CD4-positive, alpha-beta memory T cell (primary cell): ENCODE measurements at places on chromosomes 13 and 19. TPM values are rescaled to one million over a fixed set of nuclear protein-coding genes. Genes with fewer than 3 reads are reported as not detected.

The PLK5 gene
- not detected for total RNA-seq

The LIM2 gene
- total RNA-seq: not detected

The CACNG6 gene
- total RNA-seq: not detected

The ACP7 gene
- 0.14 TPM for total RNA-seq

The APC2 gene
- total RNA-seq: not detected

The SIGLEC5 gene
- total RNA-seq: not detected

The S1PR4 gene
- total RNA-seq: 231 TPM

The RFPL4A gene
- total RNA-seq: not detected

- no peak for DNase-seq
Observed at GRCh38 chr13:24613128-24613527, 67.1 kb upstream of the ATP12A start.

- no peak for DNase-seq
Observed at GRCh38 chr13:80036845-80037504, 304.0 kb downstream of the SPRY2 start.

GRCh38 chr13:97018029-97018819 lies 23.9 kb upstream of the OXGR1 start:
- peak; percentile 39 for DNase-seq

GRCh38 chr13:42396901-42397655 lies 125.1 kb downstream of the AKAP11 start:
- no peak for DNase-seq

DNA sequence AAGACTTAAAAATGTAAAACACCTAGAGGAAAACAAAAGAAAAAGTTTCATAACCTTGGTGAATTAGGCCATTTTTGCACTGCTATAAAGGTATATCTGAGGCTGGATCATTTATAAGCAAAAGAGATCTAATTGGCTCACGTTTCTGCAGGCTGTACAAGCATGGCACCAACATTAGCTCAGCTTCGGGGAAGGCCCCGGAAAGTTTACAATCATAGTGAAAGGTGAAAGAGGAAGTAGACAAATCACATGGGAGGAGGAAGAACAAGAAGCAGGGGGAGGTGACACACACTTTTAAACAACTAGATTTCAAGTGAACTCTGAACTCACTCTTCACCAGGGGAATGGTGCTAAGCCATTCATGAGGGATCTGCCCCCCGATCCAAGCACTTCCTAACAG lies 1358.5 kb upstream of the PCDH9 start:
- DNase-seq: no peak

- no peak for DNase-seq
Observed at GRCh38 chr19:33758541-33759013, 38.1 kb upstream of the KCTD15 start.

GRCh38 chr13:50511877-50512341 lies 331.6 kb downstream of the DLEU7 start:
- DNase-seq: no peak

- DNase-seq: no peak
Observed at GRCh38 chr13:113116871-113117271, 5.7 kb upstream of the F10 start.

GRCh38 chr13:68850160-68850559 lies 1257.5 kb upstream of the ATXN8OS start:
- DNase-seq: no peak
